ENCODE measurements at places on chromosomes 7 and 10.

DNA sequence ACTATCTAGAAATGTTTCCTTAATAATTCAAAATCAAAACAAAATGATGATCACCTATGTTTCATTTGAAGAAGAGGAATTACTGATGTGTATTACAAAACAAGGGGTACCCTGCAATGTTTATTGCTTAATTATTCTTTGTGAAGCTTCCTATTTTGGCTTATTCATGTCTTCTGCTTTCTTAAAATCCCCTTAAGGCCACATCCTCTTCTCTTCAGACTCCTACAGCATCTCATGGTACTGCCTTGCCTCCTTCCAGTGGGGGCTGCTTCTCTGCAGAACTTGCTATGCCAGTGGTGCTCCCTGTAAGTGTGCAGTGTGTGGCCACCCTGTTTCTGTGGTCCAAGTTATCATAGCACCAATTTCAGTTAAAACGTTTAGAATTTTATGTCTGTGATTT, 35.0 kb downstream of the CCDC146 start:
- DNase-seq: no peak

DNA sequence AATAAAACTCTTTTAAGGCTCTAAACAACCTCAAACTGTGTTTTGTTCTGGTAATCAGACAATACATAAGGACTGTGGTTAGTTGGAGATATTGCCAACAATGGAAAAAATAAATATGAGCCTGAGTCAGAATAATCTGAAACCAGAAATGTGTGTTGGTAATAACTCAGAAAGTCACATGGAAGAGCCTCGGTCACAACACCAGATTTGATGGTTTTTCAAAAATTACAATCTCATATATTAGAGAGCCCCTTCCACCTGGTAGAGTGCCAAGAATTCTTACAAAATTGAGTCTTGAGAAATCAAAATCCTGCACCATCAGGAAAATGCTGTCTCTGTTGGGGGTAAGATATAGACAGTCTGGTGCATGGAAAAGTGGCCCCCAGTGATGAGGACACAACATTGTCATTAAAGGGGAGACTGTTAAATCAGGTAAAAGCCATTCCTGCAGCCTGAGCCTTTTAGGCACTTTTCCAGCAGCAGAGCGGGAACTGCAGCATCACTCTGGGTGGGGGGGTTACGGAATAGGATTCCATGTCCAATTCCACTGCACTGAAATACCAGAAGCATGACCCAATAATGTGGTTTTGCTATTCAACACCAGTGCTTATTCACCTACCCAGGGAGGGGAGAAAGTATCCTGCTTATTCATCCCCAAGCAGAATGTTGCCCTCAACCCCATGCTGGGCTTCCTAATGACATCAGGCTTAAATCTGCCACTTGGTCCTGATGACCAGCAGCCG, 9.5 kb upstream of the ADAM12 start:
- DNase-seq: no peak

- no peak for DNase-seq
Observed at GRCh38 chr7:120742372-120742771, 115.6 kb downstream of the TSPAN12 start.

DNA sequence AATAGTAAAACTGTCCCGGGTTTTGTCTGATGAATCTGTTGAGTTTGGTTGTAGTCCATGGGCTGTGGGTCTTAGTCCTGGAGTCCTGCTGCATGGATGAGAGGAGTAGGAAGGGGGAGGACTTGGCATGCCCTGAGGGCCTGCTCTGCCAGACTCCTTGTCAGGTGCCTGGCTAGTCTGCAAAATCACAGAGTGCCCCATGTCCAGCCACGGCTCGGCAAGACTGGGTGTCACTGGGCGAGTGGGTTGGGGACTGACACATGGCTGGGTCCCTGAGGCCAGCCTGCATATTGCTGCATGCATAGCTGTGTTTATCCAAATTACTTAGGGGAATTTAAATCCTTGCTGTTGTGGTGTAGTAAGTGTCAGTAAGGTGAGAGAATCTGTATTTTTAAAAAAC, 9.7 kb downstream of the MINDY4 start:
- no peak for DNase-seq

DNA sequence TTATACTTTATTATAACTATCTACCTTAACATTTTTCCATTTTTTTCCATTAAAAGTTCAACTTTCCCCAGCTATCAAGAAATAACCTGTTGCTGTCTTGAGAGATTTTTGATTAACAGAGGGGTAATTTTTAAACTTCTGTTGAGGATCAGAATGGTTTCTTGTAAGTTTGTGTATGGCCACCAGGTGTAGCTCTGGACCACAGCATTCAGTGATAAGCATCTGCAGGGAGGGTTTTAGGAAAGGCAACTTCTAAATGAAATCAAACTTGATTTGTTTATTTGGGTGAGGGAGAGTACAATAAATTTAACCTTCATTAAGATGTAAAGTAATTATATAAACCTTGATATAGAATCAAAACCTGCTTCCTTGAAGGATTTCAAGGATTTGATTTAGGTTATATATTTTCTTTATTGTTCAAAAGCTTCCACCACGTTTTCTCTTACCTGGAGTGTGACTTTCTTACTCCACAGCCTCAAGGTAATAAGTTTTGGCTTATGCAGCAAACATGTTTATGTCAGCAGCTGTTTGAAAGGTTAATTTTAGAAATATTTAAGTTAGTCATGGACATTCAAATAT, 153.3 kb downstream of the STK31 start:
- no peak for DNase-seq

DNA sequence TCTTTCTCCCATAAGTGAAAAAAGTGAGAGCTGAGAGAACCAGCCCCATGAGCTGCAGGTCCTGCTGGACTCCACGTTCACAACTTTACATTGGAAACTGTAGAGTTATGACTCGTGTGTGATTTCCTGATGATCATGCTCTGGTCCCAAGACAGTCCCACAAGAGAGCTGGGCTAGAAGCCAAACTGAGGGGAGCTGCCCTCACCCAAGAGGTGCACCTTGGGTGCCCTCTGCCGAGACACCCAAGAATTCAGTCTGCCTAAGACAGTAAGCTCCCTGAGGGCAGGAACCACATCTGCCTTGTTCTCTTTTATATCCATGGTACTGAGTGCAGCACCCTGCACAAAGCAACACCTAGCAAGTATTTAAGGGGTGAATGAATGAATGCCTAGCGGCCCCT, 112.8 kb upstream of the SFMBT2 start:
- no peak for DNase-seq

DNA sequence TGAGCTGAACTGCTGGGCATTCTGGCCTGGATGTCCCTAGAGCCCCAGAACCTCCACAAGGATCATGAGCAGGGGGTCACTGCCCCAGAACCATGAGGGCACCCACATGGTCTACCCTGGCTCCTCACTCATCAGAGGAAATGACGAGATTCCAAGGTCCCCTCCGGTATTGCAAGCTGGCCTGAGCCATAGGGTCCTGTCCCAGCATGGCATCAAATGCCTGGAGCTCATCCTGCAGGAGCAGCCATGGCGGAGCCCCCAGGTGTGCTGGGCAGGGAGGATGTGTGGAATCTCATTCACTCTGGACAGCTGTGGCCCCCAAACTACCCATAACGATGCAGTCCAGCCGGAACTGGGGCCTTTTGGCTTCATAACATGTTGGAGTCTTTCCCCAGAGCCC, 66.6 kb upstream of the ANTXRL start:
- no peak for DNase-seq

GRCh38 chr10:7354330-7355047, 56.3 kb downstream of the SFMBT2 start:
- no peak for DNase-seq

- DNase-seq: no peak
Observed at GRCh38 chr10:86048571-86048970, 318.0 kb downstream of the GRID1 start.

DNA sequence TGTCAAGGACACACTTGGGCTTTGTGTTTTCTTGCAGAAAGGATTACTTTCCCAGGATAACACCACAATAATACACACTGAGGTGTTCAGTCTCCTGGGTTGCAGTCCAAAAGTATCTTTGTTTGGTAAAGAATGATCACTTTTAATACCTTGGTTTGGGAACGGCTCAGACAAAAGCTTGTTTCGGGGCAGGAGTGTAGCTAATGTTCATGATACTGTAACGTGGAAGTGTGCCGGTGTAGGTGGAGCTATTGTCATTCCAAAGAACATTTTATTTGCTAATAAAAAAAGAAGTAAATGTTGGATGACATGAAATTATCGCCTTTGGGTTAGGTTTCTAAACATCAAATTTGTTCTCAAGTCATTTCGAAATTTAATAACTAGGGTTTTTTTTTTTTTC, 1.2 kb downstream of the EIF4H start:
- no peak for DNase-seq

- DNase-seq: no peak
Observed at GRCh38 chr7:107530751-107531150, 33.0 kb downstream of the COG5 start.

DNA sequence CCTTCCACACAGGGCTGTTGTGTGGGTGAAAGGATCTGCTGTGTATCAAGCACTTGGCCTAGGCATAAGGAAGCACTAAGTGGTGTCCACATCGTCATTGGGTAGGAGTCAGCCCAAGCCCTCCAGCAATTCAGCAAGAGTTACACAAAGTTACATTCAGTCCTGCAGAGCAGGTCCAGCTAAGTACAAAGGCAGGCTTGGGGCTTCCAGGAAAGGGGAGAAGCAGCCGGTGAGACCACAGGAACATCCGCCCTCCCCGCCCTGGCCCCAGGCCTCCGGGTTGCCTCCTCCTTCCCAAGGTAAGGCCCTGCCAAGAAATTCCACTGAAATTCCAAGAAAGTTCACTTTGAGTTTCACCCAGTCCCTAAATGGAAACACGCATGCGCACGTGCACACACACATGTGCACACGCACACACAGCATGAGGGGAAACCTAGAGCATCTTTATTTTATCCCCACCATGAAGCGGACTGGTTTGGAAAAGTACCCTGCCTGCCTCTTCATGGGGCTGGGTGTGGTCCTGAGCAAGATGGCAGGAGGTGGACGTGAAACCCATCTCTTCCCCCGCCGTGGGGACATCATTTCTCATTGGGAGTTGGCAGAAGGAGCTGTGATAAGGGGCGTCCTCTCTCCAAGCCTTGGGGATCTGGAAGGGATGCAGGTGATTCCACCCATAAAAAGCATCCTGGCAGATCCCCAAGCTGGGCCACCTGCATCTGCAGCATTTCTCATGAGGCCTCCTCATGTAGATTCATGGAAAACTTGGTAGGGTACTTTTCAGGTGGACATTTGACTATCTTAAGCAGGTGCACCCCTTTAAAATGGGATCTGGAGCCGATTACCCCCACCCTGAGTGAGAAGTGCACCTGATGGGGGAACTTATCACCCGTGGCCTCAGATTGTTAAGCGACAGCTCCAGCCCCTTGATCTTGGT, 69.1 kb upstream of the NANOS1 start:
- DNase-seq: no peak

DNA sequence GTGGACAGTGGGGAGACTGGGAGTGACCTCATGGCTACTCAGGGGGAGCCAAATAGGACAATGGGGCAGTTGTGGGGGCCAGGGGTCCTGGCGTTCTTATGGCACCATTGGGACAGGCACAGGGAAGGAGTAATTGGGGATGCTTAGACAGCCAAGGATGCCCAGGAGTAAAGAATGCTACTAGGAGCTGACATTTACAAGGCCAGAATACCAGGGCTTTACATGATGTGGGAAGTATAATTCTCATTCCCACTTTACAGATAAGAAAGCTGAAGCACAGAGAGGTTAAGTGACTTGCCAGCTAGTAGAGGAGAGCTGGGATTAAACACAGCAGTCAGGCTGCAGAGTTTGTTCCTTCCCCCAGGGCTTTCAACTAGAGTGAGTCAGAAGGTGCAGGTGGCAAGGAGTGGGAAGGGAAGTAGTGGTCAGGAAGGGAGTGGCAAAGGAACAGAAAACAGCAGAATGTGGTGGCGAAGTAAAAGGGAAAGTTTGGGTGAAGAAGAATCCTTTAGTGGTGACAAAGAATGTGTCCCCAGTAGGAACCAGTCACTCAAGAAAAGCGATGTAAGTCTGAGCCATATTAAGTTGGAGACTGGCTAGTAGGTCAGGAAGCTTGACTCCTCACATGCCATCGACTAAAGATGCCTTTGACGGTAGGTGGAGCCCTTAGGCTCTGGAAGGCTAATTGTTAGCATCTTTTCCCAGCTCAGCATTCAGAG, 32.8 kb downstream of the CPVL start:
- DNase-seq: no peak

- no peak for DNase-seq
Observed at GRCh38 chr10:100872034-100872791, 40.5 kb upstream of the SLF2 start.

GRCh38 chr10:97067716-97068391, 117.9 kb downstream of the SLIT1 start:
- no peak for DNase-seq

- no peak for DNase-seq
Observed at GRCh38 chr7:818031-818699, 14.1 kb upstream of the SUN1 start.

- DNase-seq: no peak
Observed at GRCh38 chr7:76267107-76267893, 35.2 kb upstream of the HSPB1 start.

- DNase-seq: no peak
Observed at GRCh38 chr10:31875608-31876007, 53.0 kb downstream of the ARHGAP12 start.

DNA sequence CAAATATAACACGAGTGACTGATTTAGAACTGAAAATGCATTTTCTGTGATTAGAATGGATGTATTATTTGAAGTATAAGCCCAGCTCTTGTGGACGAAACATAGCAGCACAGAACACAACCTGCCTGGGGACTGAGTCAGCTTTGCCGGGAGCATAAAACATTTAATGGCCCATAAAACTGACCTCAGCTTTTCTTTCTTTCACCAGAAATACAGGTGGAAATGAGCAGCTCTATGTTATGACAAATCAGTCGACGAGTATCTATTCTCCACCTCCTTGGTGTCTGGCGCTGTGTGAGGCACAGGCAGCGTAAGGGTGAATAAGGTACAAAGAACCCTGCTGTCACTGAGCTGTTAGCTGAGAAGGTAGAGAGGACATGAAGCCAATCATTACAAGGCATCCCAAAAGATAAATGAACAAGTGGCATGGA, 471.6 kb upstream of the AKR1E2 start:
- DNase-seq: no peak

GRCh38 chr7:135840591-135840990, 92.0 kb upstream of the FAM180A start:
- DNase-seq: no peak
